Right renal cortex interstitium (tissue), 3 donors: ENCODE measurements at places on chromosomes 11 and 22. TPM values are rescaled to one million over a fixed set of nuclear protein-coding genes. Genes with fewer than 3 reads are reported as not detected.

The DEPDC5 gene
- polyA plus RNA-seq = 14.0 TPM

The DPP3 gene
- 20.5 TPM for polyA plus RNA-seq

The CDCA5 gene
- polyA plus RNA-seq = 17.8 TPM

The SLC6A5 gene
- polyA plus RNA-seq = 0.14 TPM

The CARNS1 gene
- polyA plus RNA-seq = 1.5 TPM

The KLHL35 gene
- polyA plus RNA-seq = 0.45 TPM

The NXPE1 gene
- polyA plus RNA-seq = 0.06 TPM

The CXCR5 gene
- not detected for polyA plus RNA-seq

The FIBIN gene
- 19.2 TPM for polyA plus RNA-seq

The OR6T1 gene
- polyA plus RNA-seq = not detected

The CLP1 gene
- 18.5 TPM for polyA plus RNA-seq

GRCh38 chr11:77109236-77110019 is 6.8 kb downstream of the OMP start:
- no peak for DNase-seq

- DNase-seq = no peak
These were observed 3.7 kb downstream of the FGF4 start for GRCh38 chr11:69771466-69771865.

DNA sequence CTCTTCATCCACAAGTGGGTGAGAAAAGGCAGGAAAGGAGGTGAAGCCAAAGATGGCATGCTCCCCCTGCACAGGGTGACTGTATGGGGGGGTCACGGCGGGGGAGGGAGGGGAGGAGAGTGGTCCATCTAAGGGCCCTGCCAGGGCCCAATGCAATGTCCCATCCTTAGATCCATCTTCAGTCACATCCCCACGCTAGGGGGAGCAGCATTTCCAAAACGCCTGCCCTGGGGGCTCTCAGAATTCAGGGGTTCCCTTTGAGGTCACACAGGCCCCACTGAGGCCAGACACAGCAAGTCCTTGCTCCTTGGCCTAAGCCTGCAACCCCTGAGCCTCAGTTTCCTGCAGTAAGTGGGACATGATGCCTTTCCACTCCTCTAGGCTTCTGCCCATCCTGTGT is 52.4 kb downstream of the RTN4R start:
- no peak for DNase-seq

DNA sequence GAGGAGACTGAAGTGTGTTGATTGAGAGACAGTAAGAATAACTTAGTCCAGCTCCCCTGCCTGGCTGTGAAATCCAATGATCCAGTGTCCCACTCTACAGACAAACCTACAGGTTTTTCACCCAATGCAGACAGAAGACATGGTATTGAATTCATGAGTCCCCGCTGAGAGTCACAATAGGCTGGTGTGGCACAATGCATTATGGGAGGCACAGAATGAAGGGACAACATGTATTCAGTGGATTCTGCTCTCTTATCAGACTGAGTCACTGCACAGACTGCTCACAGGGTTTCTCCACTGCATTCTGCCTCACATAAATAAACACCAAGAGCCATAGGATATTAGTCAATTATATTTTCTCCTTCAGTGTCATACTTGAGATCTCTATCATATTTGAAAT is 55.2 kb upstream of the TOP3B start:
- no peak for DNase-seq

GRCh38 chr11:72776844-72777754 is 16.7 kb downstream of the STARD10 start:
- DNase-seq = no peak

DNA sequence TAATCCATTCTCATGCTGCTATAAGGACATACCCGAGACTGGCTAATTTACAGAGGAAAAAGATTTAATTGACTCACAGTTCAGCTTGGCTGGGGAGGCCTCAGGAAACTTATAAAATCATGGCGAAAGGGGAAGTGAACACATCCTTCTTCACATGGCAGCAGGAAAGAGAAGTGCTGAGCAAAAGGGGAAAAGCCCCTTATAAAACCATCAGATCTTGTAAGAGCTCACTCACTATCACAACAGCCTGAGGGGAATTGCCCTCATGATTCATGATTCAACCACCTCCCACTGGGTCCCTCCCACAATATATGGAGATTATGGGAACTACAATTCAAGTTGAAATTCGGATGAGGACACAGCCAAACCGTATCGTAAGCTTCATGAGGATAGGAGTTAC is 3.8 kb upstream of the CYB5R2 start:
- DNase-seq = no peak

DNA sequence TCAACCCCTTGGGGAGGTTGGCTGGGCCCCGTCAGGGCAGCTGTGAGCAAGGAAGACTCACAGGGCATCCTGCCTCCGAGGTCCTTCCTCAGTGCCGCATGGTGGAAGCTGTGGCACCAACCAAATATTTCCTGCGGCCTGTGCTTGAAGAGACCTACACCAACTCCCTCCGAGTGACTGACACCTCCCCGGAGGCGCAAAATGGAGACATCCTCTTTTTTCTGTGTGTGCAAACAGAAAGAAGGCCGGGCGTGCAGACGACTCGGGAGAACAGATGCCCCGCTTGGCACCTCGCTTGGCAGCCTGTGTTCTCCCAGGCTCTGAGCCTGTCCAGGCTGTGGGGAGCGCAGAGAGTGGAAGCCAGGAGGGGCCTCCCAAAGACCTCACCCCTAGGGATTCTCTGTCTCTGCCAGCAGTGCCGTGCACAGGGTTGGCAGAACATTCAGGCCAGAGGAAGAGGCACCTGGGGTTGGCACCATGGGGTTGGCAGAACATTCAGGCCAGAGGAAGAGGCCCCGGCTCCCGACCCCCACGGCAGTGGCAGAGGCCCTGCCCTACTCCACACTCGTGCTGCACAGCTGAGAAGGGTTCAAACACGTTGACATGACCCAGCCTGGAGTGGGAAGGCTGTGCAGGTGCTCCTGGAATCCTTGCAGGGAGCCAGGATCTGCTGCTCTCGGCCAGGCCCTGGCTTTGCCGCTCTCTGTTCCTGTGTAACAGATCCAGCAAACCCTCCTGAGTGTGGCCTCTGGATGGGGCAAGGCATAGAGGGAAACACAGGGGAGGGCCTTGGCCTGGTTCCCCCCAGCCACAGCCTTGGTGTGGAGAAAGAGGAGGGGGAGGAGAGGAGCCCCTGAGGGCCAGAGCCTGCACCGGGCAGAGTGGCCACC is 805.5 kb downstream of the BRD1 start:
- no peak for DNase-seq

DNA sequence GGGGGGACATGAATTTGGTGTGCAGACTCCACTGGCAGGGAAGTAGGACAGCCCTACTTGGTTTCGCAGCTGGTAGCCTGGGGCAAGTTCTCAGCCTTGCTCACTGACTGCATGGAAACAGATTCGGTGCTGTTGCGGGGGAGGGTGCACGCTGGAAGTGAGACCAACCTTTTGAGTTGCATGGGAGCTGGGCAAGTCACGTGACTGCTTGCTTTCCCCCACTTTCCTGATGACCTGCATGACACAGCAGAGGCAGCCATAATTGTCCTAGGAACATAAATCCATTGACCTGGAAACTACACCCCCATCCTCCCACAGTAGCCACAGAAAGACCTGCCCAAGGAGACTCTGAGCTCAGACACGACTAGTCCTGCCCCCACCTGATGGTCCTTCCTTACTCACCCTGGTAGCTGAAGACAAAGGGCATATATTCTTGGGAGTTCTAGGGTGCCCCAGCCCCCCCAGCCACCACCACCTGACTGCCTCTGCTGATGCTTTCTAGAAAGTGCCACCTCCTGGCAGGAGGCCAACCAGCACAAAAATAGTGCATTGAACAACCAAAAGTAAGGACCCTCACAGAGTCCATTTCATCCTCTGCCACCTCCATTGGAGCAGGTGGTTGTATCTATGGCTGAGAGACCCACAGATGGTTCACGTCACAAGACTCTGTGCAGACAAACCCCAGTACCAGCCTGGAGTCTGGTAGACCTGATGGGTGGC is 4.1 kb upstream of the HBG2 start:
- DNase-seq = no peak

- DNase-seq = no peak
These were observed 9.6 kb downstream of the MTMR3 start for GRCh38 chr22:29892315-29893156.

GRCh38 chr22:37633089-37633624 is 6.3 kb upstream of the SH3BP1 start:
- no peak for DNase-seq

DNA sequence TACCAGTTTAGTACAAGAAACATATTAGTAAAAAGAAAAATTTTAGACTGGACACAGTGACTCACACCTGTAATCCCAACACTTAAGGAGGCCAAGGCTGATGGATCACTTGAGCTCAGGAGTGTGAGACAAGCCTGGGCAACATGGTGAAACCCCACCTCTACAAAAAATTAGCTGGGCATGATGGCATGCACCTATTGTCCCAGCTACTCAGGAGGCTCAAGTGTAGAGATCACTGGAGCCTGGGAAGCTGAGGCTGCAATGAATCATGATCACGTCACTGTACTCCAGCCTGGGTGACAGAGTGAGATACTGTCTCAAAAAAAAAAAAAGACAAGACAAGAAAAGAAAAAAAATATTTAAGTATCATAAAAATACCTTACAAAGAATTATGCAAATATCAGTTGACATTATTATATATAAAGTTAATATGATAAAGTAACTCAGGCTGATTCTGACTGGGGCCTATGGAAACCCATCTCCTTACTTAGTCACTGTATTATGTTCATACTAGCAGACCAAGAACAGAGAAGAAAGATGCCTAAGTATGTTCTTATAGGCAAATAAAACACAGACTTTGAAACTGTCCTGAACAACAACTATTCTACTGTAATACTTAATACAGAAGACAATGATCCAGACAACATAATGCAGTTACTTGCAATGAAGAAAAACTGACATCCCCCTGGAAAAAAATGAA is 27.3 kb downstream of the FAM168A start:
- DNase-seq = no peak

GRCh38 chr11:128365044-128365443 is 222.3 kb downstream of the ETS1 start:
- DNase-seq = peak; percentile 33

GRCh38 chr22:43467216-43467940 is 55.6 kb downstream of the MPPED1 start:
- no peak for DNase-seq

GRCh38 chr11:40921246-40921645 is 538.2 kb downstream of the LRRC4C start:
- no peak for DNase-seq

DNA sequence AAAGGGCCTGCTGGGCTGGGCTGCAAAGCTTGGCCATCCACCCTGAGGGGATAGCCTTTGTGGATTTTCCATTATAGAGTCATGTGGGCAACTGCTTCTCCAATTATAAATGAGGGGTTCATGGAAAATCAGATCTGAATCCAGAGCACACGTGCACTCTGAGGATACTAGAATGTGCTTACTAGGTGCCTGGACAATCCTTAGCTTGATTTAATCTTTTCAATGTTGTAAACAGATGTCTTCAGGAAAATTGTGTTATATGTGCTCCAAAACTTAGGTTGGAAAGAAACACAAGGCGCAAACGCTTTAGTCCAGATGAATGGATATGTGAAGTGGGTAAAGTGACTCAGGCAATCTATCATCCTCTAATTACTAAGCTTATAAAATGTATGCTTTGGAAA is 92.0 kb downstream of the SLC17A6 start:
- DNase-seq = no peak

DNA sequence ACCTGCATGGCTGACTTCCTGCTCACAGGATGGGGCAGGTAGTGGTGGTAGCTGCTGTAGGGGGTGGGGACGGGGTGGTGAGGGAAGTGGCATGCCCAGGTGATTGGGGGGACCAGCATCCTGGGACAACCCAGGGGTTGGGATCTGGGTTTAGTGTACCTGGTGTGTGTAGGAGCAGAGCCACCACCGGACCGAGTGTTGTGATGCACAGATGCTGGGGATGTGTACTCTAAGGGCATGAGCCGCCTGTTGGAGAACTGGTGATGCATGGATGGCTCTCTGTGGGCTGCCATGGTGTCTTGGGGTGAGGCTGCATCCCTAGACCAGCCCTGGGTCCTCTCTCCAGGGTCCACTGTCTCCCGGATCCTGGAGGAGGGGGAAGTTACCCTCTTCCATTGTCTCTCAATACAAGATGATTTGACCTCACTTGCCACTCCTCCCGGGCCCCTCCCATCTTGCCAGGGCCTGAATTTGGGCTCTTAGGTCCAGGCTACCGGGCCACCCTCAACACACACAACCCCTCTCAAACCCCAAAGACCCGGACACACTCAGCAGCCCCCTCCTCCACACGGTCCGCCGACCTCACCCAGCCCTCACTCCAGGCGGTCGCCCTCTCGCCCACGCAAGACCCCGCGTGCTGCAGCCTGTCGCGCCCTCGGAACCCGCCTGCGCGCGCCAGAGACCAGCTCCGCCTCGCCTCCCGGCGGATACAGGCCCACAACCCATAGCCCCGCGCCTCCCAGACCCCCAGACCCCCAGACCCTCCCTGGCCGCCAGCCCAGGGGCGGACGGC is 619 bp downstream of the LRRC75B start:
- DNase-seq = no peak

DNA sequence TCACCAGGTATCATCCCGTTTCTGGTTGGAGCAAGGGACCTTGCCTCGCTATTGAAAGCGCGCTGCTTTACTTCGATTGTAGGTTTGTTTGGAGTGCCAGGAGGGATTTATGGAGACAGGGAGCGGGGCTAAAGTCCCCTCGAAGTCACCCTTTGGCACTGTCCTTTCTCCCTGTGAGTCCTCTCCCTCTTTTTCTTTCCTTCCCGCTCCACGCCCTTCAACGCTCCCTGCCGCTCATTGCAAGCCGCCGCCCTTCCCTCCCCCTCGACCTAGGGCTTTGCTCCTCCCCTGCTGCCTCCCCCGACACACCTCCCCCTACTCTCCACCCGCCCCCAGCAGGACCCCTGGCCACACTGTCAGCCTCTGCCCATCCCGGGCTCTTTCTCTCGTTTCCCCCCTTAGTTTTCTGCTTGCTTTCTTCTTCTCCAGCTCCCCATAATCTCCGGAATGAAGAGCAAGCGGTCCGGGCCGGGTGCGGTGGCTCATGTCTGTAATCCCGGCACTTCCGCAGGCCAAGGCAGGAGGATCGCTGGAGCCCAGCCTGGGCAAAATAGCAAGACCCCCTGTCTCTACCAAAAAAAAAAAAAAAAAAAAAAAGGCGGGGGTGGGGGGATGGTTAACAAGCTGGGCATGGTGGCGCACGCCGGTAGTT is 41.0 kb downstream of the AHNAK start:
- DNase-seq = no peak

GRCh38 chr22:37544955-37545702 is 15.2 kb upstream of the CDC42EP1 start:
- no peak for DNase-seq

DNA sequence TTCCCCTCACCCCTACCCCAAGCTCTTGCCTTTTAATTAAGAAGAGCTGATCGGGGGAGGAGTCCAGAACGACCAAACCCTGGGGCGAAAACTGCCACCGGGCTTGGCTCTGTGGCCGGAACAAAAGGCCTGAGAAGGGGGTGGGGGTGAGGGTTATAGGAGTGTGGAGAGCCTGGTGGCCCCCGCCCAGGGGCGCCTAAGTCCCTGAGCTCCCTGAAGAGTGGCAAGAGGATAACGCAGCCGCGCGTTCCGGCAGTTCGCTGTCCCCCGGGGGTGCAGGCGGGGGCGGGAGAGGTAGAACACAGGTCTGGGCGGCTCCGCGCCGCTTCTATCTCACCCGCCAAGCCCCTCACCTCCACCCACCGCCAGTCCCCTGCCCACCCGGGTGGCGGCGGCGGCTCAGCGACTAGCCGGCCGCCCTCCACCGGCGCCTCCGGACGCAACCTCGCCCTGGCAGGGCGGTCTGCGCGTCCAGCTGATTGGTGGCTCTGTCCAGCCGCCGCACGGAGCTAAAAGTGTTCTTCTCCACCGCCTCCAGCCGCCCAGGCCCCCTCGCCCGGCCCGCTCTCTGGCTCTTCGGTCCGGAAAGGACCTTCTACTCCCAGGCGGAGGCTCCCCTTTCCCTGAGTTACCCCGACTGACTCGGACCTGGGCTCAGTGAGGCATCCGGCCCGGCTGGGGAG is 18.7 kb upstream of the BDNF start:
- DNase-seq = no peak
